ENCODE measurements at places on chromosomes 5 and 9.
A peak's percentile ranks its signal among the peaks of the same experiment; 100 is the strongest.

DNA sequence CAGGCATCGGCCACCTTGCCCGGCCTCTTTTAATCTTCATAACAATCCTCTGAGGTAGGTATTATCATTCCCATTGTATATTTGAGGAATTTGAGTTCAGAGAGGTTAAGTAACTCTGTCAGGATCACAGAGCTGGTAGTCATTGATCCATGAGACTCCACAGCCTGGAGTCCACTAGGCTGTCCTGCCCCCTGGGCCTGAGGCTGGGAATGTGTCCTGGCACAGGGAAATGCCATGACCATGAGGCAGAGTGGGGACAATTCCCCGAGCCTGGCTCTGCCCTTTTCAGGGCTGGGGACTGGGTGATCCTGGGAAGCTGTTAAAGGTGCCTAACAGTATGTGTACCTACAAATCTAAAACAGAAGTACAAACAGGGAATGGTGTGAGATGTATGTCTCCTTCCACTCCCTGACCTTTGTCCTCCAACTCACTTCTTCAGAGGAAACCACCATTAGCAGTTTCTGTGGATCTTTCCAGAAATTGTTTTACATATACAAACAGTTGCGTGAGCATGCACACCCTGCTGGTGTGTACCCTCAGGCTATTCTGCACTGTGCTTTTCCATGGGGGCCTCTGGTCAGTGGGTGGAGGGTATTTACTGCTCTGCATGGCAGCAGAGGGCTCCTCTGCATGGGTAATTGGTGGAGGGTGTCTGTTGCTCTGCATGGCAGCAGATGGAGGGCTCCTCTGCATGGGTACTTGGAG, 53.8 kb downstream of the NDST1 start:
- no peak for DNase-seq

GRCh38 chr5:81826128-81826527, 75.2 kb upstream of the SSBP2 start:
- no peak for DNase-seq

DNA sequence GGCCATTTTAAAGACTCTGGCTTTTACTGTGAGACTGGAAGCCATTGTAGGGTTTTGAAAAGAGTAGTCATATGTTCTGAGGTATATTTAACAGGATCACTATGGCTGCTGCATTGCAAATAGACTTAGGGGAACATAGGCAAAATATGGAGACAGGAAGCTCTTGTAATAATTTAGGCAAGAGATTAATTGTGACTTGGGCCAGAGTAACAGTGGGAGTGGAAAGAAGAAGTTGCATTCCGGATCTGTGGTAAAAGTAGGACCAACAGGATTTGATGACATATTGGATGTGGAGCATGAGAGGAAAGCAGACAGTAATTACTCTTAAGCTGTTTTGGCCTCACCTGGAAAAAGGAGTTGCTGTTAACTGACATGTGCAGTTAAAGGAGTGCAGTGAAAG, 85.6 kb downstream of the SMIM15 start:
- no peak for DNase-seq

DNA sequence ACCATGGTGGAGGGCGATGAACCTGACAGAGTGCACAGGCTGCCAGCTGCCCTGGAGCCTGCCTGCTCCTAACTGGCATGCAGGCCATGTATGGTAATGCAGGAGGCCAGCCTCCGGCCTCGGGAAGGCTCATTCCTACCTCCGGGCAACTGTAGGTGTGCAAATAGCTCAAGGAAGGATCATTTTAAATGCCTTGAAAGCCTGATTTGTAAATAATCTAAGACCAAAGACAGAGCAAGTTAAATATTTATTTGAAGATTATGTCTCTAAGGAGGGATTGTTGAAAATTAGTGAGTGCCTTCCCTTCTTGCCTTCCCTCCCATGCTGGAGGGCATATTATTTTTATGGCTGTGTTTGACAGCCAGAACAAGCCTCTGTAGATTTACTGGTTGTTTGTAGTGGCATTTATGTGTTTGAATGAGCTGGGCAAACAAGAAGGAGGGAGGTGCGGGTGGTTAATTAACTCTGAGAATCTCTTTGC, 285.7 kb upstream of the TUT7 start:
- DNase-seq, result no peak

DNA sequence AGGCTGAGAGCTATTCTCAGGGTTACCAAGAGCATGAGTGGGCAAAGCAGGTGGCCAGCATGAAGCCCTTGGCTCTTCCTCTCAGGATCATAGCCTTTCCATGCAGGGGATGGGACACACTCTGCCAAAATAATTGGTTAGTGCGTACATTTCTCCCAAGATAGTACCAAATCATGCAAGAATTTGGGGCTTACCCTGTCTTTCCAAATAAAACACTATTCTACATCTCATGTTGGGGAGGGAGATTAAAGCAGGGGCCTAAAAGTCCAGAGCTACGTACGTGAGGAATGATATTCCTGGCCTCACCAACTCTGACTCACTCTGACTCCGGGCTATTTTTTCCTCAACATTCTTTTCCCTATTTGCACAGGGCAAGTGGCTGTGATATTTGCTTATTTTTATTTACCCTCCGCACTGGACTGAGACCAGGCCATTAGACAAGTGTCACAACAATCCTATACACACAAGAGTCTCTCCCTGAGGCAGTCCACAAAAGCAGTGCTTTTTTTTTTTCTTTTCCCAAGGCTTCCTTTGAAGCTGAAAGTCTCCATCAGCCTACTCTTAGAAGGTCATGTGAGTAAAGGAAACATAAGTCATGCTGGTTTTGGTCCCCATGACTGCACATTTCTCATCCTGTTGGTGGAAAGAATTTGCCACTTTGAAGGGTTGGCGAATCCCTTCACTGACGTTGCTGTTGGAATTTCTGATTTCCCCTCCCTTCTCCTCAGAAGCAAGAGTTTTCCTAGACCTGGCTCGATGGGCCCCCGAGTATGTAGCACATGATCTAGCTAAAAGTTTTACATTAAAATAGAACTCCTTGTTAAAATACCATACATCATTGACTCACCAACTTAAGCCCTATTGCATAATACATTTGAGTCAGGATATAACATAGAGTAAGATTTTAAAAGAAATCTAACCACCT, 40.0 kb downstream of the TMEM252 start:
- DNase-seq, result no peak

GRCh38 chr9:105693435-105694189, 729 bp upstream of the TMEM38B start:
- no peak for DNase-seq

GRCh38 chr5:176822041-176822792, 11.9 kb downstream of the UNC5A start:
- no peak for DNase-seq

GRCh38 chr5:66169534-66169933, 25.4 kb downstream of the SREK1 start:
- DNase-seq, result no peak

DNA sequence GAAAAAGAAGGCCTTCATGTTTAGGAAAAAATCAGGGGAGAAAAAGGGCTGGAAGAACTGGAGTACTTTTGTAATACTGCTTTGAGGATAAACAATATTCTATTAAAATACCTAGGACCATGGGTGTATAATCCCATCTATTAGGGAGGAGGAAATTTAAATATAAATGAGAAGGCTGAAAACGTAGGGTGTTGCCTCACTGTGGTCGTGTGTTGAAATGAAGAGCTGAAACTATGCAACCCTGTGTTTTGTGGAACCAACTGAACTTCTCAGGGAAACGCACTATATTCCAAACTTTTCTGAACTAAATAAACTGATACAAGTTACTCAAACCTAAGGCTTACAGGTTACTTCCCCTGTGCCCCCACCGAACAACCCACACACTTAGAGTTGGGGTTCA, 4.5 kb upstream of the CNTLN start:
- DNase-seq, result no peak

DNA sequence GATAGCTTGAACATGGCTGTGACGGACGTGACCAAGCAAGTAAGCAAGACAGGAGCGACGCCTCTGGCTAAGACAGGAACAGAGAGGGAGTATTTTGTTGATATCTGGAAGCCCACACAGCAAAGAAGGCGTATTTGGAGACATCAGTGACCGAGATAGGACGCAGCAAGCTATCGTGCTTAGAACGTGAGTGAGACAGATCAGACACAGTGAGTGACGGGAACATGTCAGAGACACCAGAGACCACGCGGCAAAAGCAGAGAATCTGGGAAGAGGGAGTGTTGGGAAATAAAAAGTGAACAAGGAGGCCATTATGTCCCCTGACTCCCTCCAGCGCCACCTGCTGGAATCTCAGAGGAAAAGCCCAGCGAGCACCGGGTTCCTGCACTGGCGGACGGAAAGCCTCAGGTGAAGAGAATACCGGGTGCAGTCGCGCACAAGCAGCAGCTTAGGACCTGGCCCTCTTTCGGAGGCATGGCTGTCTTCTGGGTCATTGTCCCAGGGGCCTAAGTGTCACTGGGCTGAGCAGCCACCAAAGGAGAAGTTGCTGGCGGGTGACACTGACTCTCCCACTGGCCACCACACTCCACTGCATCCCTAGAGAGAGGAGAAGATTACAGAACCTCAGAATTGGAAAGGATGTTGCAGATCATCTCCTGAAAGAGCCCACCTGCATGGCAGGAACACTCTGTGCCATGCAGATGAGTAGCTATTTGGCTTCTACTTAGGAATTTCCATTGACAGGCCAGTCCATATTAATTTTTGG, 99.1 kb downstream of the FBXO38 start:
- DNase-seq, result peak; percentile 58

DNA sequence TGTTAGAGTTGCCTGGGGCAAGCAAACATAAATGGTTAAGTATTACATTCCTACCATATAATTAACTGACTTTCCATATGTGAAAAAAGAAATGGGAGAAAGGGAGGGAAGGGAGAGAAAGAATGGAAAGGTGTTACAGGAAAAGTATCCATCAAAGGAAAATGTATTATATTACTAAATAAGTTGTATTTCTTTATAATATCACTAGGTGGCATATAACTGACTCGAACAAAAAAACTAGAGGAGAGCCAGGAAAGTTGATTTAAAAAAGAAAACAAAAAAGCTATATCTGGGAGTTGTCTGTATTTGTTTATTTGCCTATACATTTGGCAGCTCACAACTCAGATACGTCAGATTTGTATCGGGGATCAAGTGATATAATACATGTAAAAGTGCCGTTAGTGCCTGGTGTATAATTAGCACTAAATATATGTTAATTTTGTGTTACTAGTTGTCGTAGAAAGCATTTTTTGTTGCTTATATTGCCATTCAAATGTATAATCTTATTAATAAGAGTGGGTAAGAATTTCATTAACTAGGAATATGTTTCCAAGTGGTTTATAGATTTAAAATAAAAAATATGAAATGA, 59.6 kb upstream of the ADAMTS19 start:
- DNase-seq, result no peak

- no peak for DNase-seq
Observed at GRCh38 chr9:35905912-35906679, at the start of gene HRCT1. TSS of gene HRCT1 (plus strand) at chr9:35906202. CDS start at chr9:35906288, 86 bp downstream.

- peak; percentile 77 for DNase-seq
Observed at GRCh38 chr5:132495667-132496190, 5.2 kb upstream of the IRF1 start.

DNA sequence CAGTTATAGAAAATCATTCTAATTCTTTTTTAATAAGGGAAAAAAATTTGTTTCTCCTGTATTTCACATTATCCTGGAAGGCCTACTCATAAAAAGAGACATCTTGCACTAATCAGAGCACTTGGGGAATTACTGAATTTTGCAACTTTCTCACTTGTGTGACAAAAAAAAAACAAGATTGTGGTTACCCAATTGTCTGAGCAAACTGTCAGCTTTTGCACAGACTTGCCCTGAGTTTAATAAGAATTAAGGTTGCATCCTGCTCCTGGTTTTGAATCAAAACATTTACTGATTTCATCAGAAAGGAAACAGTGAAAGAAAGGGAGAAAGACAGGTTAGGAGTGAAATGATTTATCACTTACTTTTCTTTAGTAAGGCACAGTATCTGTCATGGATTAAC, 10.6 kb upstream of the SH3RF2 start:
- no peak for DNase-seq

GRCh38 chr5:38878391-38879077, 32.7 kb downstream of the OSMR start:
- DNase-seq, result no peak

DNA sequence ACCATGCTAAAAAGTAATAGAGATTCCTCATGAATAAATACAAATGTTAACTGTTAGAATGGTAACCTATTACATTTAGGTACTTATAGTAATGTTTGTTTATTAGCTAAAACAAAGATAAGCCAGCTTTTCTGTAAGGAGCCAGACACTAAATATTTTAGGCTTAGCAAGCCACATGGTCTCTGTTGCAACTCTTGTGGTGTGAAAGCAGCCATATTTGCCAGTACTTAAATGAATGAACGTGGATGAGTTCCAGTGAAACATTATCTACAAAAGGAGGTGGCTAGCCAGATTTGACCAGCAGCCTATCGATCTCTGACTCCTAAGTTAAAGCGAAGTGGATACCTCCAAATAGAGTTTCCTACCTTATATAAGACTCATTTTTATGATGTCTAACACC, 331.6 kb downstream of the CDH12 start:
- no peak for DNase-seq

- no peak for DNase-seq
Observed at GRCh38 chr5:175374166-175374875, 69.7 kb downstream of the DRD1 start.

GRCh38 chr5:138330813-138331448, 673 bp downstream of the CDC25C start:
- no peak for DNase-seq

DNA sequence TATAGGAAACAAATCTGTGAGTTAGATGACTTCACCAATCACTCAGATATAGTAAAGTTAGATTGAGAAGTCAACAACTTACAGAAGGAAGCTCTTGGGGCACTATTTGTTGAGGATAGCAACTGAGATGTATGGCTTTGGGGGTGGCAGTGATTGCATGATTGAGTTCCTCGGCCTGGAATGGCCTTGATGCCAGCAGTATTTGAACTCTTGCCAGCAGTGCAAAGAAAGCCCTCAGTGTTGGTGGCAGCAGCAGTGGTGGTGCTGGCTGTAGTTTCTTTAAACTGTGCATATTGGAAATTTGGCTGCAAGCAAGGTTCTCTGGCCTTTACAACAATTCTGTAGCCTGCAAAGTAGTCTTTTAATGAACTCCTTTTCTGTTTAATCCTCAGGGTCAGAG, 41.4 kb upstream of the PJA2 start:
- DNase-seq, result no peak

DNA sequence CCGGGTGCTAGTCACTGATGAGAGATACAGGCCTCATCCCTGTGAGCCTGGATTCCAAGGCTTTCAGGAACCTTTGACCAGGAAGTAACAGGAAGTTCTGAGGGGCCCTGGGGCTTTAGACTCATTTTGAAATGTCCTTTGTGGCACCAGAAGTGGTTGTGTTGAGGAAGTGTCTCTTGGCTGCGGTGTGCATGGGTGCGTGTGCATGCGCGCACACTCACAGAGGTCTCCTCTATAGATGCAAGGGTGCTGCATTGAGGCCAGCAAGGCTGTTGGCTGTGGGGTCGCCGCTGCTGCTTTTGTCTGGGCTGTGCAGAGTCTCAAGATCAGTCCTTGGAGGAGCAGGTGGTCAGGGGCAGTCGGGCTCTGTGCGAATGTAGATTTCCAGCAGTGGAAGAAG, 7.6 kb downstream of the RAB24 start:
- DNase-seq, result no peak

DNA sequence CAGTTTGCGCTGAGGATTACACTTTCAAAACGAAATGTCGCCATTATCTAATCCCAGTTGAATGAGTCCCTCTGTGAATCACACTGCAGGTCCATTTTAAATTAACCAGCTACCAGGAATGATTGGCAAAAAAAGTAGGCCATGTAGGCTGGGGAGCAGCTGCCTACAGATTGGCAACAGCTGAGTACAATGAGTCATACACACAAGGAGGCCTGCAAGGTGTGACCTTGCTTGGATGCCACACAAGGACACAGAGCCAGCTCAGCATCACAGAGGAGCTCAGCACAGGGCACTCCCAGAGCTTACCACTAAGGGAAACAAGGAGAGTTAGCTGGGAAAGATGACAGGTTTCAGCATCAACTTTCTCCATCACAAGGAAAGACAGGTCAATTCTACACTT, 12.9 kb downstream of the HAVCR1 start:
- DNase-seq, result no peak
